Kidney (tissue), 22 donors: ENCODE measurements at places on chromosomes 1 and 21. TPM values are rescaled to one million over a fixed set of nuclear protein-coding genes. Genes with fewer than 3 reads are reported as not detected.

DNA sequence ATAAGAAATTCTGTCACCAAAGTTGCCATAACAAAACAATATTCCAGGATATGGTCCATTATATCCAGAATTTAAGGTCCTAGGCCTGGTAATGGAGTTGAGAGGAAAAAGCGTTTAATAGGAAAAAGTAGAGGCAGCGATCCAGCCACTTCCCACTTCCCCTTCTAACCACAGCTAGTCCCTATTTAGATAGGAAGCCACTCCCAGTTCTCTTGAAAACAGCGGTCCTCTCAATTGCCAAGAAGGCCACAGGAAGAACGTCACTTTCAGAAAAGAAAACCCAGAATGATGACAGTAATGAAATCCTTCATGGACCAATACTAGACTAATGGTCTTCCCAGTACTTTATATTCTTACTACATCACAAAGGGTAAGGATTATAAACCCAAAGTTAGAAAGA lies 38.6 kb downstream of the ABL2 start:
- DNase-seq: no peak

The KCNA3 gene
- polyA plus RNA-seq: not detected

DNA sequence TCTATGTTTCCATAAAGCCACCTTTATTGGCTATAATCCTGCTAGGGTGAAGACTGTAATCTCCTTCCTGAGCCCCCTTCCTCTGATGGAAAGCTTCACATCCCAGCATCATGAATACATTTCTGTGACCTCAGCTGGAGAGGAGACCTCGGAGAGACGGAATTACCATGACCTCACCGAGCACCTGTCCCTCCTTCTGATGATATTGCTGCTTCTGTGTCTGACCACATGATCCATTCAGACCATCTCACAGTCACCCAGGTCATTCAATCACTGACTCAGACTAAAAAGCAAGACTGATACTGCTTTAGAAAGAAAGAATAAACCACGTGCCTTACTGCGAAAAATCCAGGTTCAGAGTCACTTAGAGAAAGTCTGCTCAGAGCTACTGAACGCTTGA lies 8.8 kb downstream of the KCND3 start:
- no peak for DNase-seq

GRCh38 chr1:164685266-164686035 lies 126.5 kb downstream of the PBX1 start:
- no peak for DNase-seq

DNA sequence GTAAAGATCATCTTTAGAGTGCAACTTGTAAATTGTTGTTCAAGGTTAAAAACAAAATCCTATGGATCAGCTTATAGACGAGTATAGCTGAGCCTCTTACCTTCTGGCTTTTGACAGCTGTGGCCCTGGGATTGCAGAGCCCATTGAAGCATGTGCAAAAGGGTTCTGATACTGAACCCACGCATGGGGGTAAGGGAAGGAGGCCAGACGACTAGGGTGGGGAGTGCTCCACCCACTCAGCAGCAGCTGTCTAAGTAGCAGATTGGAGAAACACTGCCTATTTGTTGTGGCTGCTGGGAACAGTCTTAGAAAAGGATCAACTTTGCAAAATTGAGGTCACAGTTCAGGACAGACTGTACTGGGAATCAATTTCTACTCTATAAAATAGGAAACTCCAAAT lies 16.1 kb downstream of the CD101 start:
- no peak for DNase-seq

DNA sequence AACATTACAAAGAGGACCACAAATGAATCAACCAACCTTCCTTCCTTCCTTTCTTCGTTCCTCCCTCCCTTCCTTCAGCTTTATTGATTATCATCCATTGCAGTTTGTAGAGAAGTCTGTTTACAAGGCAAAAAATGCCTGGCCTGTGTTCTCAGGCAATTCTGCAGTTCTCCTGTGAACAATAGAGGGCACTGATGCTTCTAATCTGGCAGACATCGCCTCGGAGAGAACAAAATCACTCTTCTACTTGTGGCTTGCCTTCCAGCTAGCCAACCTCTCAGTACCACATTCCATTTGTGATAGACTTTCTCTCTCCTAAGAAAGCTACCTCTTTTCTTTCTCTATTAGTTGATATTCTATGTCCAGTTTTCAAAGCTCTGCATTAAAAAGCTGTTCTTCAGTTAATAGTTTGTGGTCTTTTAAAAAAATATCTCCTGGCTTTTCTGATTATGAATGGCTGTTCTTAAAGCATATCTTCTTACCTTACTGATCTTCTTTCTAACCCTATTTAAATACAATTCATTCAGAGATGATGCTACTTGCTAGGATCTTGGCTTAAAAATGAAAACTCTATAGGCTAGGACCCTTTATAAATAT lies 26.9 kb upstream of the ESRRG start:
- peak; percentile 79 for DNase-seq

DNA sequence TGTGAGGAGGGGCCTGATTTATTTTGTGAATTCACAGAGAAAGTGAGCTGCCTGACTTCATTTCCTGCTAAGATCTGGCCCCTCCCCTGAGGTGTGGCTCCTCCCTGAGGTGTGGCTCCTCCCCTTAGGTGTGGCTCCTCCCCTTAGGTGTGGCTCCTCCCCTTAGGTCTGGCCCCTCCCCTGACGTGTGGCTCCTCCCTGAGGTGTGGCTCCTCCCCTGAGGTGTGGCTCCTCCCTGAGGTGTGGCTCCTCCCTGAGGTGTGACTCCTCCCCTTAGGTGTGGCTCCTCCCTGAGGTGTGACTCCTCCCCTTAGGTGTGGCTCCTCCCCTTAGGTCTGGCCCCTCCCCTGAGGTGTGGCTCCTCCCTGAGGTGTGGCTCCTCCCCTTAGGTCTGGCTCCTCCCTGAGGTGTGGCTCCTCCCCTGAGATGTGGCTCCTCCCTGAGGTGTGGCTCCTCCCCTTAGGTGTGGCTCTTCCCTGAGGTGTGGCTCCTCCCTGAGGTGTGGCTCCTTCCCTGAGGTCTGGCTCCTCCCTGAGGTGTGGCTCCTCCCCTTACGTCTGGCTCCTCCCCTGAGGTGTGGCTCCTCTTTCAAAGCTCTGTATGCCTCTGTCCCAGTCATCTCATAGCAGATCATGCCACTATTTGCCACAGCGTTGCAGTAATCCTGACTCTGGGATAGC lies 26.9 kb upstream of the LRRC3 start:
- DNase-seq: no peak

The CD52 gene
- polyA plus RNA-seq: 13.2 TPM

The OLFM3 gene
- not detected for polyA plus RNA-seq

DNA sequence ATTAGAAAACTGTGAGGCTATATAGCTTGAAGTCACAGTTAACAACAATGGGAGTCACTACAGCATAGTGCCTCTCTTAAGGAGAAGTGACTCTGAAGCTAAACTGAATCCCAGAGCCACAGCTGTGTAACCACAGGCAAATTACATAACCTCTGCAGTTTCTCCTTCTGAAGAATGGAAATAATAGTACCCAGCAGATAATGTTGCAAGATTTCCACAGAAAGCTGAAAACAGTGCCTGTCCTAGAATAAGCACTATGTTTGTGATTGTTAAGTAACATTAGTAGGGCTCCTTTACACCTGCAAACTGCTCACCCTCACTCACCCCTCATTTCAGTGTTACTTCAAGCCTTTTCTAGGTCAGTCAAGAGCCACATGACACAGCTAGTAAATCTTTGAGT lies 886.7 kb downstream of the PLA2G4A start:
- no peak for DNase-seq

The GJA4 gene
- 31.9 TPM for polyA plus RNA-seq

DNA sequence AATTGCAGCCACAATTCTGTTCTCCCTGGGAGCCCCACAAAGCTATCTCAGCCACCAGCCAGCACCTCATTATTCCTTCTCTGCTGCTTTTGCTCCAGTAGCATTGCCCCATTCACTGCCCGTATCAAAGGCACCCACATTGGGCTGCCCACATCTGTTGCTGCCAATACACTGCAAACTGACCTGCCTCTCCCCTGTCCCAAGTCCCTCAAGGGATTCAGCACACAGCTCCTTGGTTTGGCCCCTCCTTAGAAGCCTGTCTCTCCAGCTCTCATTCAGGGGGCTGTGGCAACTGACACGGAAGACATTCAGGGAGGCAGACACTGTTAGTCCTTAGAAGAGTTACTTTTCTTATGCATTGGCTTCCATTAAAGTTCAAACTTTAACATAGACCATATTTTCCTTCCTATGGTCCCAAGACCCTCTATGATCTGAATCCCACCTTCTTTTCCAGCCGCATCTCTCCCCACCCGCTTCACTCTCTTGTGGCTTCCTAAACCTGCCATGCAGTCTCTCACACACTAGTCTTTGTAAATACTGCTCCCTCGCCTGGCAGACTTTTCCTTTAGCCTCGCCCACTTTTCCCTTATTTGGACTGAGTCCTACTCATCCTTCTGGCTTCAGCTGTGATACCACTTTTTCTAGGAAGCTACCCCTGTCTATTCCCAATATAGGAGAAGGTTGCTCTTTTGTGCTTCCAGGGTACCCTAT lies 19.3 kb upstream of the KLHDC8A start:
- DNase-seq: peak; percentile 64

DNA sequence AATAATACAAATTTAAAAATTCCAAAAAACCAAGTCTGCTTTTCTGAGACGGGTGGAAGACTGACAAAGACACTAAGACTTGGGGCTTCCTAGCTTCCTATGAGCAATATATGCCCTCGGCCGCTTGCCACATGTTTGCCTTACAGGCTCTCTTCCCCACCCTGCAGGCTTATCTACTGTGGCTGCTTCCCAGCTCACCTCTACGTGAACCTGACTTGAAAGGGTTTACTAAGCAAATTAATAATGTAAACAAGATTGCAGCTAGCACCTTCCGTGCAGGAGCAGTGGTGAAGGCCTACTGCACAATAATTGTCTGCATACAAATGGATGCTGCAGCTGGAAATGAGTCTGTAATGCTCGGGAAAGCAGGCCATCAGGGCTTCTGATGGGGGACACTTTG lies 152.9 kb upstream of the DAB1 start:
- no peak for DNase-seq

- no peak for DNase-seq
Observed at GRCh38 chr1:47751193-47751592, 246.0 kb downstream of the TRABD2B start.

- DNase-seq: no peak
Observed at GRCh38 chr1:208084220-208084619, 160.0 kb downstream of the PLXNA2 start.

DNA sequence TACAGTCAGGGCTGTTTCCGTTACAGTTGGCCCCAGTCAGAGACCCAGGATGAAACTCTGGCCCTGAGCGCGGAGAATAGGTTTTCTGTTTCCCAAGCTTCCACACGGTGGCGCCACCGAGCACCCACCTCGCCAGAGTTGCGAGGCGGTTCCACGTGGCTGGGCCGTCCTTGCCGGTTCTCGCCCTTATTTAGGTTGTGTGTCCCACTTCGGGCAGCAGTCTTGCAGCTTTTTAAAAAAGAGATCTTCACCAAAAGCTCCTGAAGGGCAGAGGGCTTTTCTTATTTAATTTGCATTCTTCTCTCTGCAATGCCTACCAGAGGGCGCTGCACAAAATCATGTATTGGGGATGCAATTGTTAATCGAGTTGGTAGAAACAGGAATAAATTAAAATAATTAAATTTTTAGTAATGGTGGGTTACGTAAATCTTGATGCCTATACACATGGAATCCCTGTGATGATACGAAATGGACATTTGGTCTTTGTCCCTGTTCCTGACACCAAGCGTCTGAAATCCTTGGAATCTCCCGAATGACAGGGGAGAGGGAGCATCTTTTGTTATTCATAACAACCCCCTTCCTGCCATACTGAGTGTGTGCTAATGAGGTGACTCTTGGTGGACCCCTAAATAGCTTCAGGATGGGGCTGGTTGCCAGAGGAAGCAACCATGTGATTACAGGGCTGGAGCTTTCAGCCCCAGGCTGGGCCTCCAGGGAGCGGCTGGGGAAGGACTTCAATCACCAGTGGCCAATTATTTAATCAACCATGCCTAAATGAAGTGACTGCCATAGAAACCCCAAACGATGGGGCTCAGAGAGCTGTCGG lies 5.6 kb upstream of the S100A7 start:
- peak; percentile 53 for DNase-seq

GRCh38 chr21:43376478-43376882 lies 50.5 kb downstream of the SIK1 start:
- no peak for DNase-seq

GRCh38 chr1:92585831-92586230 lies 99.1 kb upstream of the GFI1 start:
- no peak for DNase-seq

- DNase-seq: no peak
Observed at GRCh38 chr1:39895731-39896480, 5.8 kb downstream of the MYCL start.

The RIPPLY3 gene
- polyA plus RNA-seq: 0.26 TPM

DNA sequence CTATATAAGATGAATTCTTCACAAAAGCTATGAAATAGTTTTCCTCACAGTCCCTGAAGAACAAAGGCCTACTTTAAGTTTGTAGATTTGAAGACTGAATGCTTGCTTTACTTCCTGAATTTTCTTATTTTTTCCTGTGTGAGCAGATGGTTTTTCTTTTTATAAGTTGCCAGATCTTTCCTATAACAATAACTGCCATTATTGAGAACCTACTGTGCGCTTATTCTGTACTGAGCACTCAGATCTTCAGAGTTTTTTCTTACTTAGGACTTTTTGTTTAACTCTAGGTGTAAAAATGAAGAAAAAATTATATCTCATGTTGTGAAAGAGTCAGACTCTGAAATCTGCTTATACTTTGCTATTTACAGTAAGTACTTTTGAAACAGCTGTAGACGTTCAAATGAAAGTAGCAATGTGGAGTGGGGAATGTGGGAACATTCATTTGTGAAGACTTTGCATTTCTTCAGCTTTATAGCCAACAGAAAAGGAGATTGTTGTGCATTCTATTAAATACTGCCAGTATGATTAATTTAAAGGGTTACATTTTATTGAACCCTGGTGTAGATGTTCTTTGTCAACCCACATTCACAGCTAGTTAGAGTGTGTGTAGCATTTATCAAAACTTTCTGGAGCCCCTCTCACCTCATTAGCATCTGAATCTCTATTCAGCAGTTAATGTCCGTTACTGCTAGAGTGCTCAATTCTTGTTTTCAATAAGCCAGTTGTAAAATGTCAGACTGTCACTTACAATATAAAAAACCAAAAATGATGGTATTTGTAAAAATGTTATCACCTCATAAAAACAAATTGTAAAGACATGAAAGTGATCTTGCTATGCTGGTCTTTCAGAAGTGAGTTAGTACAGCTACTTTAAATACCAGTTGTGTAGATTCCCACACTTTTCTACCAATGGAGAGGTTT lies 29.0 kb downstream of the NFIA start:
- no peak for DNase-seq

The TNFRSF4 gene
- 3.3 TPM for polyA plus RNA-seq

The LAMC2 gene
- 4.0 TPM for polyA plus RNA-seq
